ENCODE measurements at places on chromosomes 1 and 21. TPM values are rescaled to one million over a fixed set of nuclear protein-coding genes. Genes with fewer than 3 reads are reported as not detected.

DNA sequence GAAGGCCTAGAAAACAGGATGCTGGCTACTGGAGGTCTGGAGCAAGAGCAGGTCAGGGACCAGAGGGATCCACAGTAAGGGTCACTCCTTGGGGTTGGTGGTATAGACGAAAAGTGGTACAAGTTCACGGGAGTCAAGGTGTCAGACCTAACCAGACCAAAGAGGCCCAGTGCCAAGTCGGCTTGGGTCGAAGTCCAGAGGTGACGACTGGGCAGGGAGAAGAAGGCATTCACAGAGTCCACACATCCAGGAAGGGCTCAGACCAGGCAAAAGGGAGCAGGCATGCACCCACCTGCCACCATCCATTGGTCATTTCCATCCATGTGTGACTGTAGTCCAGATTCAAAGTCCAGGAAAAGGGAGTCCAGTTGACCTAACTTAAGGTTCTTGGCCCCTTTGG is 27.1 kb upstream of the SYT6 start:
- DNase-seq: no peak

C4BPB gene
- total RNA-seq: not detected

SAMD13 gene
- total RNA-seq: 0.98 TPM

DNA sequence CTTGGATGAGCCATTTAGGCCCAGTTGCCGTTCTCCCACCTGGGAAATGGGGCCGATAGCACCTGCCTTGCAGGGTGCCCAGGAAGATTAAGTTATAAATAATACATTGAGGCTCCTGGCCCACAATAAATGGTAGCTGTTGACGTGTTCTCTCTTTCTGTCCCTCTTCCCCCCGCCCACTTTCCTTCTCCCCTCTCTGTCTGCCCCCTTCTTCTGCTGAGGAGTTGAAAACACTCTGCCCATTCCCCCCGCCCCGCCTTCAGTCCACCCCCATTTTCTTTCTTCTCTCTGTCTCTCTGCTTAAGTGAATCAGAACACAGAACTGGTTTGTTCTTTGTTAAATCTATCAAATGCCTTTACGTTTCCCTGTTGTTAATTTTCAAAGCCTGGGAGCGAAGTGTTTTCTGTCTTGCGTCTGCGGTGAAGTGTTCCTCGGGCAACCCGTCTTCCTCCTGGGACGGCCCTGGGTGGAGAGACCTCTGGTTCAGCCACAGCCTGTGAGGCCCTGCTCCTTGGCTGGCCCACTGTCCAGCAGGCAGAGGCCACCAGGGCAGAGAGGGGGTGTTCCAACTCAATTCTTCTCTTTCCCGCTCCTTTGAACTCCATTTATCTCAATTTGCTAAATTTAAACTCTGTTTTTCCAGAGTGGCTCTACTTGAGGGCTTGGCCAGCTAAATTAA is 29.3 kb upstream of the SELENON start:
- no peak for DNase-seq

EDARADD gene
- not detected for total RNA-seq

- DNase-seq: no peak
Measured at GRCh38 chr1:32273391-32274208, 18.3 kb upstream of the HDAC1 start.

GRCh38 chr1:178055093-178055492 is 38.8 kb upstream of the RASAL2 start:
- peak; percentile 86 for DNase-seq

GRCh38 chr1:115428676-115429075 is 90.6 kb upstream of the NGF start:
- peak; percentile 46 for DNase-seq
